ENCODE measurements at places on chromosomes 5 and 9.

DNA sequence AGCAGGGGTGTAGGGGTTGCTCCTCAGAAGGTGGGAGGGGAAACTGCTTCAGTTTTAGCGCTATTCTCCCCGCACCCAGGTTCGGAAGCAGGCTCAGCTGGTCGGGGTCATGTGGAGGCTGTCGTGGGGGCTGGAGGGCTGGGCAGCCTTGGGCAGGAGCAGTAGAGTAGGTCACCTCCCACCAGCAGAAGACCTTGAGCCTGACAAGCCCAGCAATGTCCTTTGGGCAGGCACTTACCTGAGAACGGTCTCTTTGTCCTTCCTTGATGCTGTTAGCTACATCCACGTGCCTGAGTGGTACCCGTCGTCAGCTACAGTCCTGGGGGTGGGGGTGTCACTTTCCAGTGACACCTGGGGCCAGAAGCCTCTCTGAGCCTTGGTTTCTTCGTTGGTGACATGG, 20.3 kb downstream of the ENHO start:
- no peak for DNase-seq

DNA sequence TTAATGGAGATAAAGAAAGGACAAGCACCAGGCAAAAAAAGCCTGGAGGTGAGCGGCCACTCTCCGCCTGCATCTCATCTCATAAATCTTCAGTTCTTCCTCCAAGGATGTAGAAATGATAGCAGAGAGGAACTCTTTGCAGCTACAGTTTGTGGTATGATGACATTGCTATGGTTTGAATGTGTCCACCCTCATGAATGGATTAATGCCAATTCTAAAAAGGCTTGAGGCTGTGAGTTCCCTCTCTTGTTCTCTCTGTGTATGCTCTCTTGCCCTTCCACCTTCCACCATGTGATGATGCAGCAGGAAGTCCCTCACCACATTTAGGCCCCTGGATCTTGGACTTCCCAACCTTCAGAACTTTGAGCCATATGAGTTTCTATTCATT, 126.4 kb downstream of the SPOCK1 start:
- DNase-seq, result no peak

DNA sequence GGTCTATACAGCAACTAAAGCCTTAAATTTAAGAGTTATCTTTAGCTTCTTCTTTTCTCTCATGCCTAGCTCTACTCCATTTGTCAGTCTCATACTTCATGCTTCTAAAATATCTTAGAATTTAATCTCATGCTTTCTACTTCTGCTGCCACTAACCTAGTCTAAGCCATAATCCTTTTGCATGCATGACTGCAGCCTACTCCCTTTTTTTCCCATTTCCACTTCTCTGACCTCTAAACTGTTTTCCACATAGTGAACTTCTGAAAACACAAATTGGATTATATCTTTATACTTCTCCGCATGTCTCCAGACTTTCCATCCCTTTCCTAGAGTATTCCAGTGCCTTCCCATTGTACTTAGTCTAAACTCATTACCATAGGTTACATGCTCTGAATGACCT, 193.0 kb downstream of the XRCC4 start:
- no peak for DNase-seq

- no peak for DNase-seq
These were observed 31.2 kb upstream of the CRB2 start for GRCh38 chr9:123324767-123325183.

- DNase-seq, result no peak
These were observed 184.4 kb upstream of the IER5L start for GRCh38 chr9:129362287-129363000.

DNA sequence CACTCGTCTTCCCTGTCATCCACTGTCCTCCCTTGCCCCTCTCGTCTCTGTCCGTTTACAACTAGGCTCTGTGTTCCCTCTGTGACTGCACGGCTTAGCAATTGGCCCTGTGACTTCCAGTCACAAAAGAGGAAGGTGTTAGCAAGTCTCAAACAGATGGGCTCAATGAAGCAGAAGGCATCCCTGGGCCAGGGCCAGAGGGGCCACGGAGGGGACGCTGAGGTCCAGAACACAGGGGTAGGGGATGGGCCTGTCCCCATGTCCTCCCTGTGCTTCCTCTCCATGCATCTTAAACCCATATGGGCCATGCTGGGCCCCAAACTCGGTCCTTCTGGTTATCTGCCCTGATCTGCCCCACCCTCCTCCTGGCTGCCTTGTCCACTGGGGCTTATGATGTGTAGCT, at the start of gene CD72:
Gene CD72, minus strand, starts transcription at position 89 of the 403 bp plus-strand sequence. CDS start 110 bp downstream, outside the sequence.
- no peak for DNase-seq

DNA sequence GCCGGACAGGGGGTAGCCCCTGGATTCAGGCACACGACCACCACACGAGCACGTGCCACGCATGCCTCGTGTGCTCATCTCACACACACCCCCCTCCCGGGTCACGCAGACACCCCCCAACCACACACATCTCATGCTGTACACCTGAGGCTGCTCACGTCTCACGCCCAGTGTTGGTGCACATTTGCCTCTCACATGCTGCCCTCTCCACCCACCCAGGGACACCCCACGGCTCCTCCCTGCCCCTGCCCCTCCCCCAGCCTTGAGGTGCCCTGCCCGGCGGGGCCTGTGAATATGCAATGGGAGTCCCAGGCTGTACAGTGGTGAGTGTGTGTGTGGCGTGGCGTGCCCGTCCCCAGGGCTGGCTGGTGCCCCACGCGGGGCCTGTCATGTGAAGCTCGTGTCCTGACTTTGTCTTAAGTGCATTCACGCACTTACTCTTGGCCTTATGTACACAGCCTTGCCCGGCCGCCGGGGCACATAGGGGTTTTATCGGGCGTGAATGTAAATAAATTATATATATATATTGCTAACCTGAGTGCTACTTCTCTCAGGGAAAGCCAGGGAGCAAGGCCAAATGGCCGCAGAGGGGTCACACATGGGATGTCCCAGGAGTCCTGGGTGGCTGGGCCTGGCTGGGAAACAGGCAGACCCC, 18.7 kb downstream of the HK3 start:
- DNase-seq, result no peak

DNA sequence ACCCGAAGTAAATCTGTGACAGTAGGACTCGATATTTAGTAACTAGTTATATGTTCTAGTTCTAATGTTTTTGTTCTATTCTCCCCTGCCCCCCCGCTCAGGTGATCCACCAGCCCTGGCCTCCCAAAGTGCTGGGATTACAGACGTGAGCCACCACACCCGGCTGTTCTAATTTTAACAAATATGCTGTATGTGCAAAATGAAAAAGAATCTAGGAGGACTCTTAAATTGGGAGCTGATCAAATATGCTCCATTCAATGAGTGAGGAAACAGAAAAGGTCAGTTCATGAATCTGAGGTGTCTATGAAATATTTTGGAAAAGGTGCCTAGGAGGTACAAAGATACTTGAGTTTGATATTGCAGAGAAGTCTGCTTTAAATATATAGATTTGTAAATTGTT, 16.8 kb downstream of the CENPK start:
- no peak for DNase-seq

GRCh38 chr5:139644646-139645429, 3.3 kb upstream of the CXXC5 start:
- no peak for DNase-seq

DNA sequence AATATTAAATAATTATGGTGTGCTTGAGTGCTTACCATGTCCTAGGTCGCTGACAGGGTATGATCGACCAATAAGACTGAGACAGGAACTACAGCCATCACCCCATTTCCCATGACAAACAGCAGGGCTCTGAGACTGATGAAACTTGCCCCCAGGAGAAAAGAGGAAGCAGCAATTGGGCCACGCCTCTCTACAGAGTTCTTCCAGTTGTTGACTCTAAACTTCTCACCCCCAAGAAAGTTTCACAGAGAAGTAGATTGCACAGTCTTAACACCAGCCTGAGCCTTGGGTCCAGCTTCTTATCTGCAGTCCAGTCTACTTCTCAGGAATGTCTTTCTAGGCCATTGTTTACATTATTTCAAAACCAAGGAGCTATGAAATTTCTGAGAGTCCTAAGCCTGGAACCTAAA, 182.2 kb upstream of the ANKRD55 start:
- no peak for DNase-seq

GRCh38 chr5:100889165-100889743, 13.8 kb downstream of the ST8SIA4 start:
- DNase-seq, result no peak

- no peak for DNase-seq
These were observed 2.9 kb downstream of the CDKN2A start for GRCh38 chr9:21991072-21991959.

DNA sequence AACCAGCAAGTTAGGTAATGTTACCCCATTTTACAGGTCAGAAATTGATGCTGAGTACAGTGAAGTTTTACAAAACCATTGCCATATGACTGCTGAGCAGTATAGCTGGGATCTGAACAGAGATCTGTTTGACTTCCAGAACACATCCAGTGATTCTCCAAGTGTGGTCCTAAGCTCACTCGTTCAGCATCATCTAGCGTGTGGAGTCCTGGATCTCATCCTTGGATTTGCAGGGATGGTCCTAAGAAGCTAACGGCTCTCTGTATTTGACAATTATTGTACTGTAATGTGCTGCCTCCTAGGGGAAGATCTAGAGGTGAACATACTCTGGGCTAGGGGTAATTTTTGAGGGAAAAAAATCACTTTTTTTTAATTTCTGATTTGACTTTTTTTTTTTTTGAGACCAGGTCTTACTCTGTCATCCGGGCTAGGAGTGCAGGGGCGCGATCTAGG, 1.4 kb downstream of the SLC26A2 start:
- DNase-seq, result no peak

DNA sequence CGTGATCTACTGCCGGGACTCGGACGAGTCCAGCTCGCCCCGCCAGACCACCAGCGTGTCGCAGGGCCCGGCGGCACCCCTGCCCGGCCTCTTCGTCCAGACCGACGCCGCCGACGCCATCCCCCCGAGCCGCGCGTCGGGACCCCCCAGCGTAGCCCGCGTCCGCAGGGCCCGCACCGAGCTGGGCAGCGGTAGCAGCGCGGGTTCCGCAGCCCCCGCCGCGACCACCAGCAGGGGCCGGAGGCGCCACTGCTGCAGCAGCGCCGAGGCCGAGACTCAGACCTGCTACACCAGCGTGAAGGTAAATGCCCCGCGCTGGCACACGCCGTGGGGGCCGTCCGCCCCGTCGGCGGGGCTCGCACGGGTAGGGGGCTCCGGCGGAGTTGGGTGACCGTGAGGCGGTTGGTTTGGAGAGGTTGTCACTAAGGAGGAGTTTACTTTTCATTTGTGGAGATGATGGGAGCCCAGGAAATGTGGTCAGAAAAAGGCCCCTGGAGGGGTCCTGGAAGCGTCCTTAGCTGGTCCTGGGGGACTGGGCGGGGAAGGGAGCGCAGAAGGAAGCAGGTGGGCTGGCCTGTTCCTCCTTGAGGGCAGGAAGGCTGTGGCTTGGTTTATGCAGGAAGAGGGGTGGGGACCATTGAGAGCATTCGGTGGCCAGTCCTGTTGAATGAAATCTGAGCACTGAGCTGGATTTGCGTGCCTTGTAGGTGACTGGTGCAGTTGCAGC, 647 bp downstream of the PDE8B start:
- DNase-seq, result no peak

GRCh38 chr9:9536523-9536922, 1076.3 kb downstream of the PTPRD start:
- no peak for DNase-seq

DNA sequence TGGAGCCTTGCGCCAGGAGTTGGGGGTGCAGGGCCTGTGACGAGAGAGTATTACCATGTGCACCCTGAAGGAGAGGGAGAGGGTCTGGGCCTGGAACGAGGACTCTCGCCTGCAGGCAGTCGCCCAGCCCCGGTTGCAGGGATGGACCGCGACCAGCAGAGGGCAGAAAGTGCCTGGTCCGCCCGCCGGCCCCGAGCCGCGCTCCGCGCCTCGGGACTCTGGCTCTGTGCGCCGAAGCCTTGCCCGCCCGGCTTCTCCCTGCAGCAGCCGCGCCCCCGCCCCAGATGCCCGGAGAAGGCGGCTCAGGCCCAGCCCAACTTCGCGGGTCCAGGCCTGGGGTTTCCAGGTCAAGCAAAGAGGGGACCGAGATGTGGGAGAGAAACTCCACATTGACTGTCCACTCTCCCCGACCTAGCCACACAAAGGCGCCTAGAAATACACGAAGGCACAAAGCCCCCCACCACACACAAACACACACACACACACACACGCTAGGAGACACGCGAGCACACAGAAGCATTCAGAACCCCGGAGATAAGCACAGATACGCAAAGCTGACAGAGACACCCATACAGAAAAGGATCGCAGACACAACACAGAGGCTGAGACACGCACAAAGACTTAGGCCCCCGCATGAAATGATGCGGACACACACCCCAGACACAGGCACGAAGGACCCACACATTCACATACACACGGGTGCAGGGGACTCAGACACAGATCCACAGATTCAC, 2.0 kb upstream of the LMX1B start:
- DNase-seq, result peak; percentile 60

GRCh38 chr9:132201780-132202703, 40.2 kb downstream of the NTNG2 start:
- no peak for DNase-seq

DNA sequence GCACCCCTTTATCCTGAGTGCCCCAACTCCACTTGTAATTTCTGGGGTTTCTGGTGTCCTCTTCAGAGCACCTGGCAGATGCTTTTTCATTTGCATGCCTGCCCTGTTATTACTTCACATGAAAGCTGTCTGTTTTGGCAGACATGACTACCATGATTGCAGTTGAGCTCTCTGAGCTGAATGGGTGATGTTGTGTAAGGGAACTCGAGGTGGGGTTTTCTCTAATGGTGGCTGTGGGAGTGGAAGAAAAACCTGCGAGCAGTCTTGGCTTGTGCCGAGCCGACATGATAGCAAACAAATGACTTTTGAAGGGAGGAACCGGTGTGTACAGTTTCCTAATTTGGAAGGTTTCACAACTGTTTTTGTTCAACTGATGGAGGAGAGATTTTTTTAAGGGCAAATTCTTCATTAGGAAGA, 196.2 kb downstream of the AOPEP start:
- peak; percentile 46 for DNase-seq

- DNase-seq, result peak; percentile 27
These were observed 38.1 kb upstream of the CD180 start for GRCh38 chr5:67234671-67235176.

DNA sequence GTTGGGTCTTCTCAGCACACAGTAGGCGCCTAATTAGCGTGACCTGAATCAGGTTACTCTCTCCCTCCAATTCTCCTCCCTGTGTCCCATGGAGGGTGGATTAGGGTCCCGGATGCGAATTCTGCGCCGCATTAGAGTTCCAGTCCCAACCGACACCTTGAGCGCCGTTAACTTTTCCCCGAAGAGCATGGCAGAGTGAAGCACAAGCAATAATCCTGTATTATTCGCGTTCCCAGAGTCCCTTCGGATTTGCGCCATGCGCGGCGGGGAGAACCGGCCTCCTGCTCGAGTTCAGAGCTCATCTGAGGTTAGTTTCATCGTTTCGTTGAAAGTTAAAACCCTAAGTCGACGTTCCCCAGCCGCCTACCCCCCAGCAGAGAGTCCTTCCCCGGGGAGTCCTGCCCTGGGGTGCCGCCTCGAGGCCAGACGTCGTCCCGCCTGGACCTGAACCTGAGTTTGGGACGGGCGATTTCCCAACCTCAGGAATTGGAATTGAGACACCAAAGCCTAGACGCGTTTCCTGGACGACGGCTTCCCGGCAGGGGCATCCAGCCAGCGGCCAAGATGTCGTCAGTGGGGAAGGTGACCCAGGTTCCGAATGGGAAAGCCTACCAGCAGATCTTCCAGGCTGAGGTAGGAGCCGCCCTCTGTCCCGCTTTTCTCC, at the start of gene CCDC180:
Gene CCDC180, plus strand, starts transcription at position 160 of the 664 bp plus-strand sequence. Its CDS starts 405 bp downstream, at position 565.
- no peak for DNase-seq

Data from NCI-H1105 (cell line).